Myocyte (in vitro differentiated cells): ENCODE measurements at places on chromosomes 11 and 22. TPM values are rescaled to one million over a fixed set of nuclear protein-coding genes. Genes with fewer than 3 reads are reported as not detected.

PRR33 gene
- 1.4 and 3.9 TPM in 2 replicates for total RNA-seq

ENTHD1 gene
- total RNA-seq, result not detected in 2 replicates

PPP2R5B gene
- total RNA-seq, result 32.1 and 39.0 TPM in 2 replicates

DGCR6 gene
- 2.3 and 5.0 TPM in 2 replicates for total RNA-seq

CYB5R2 gene
- total RNA-seq, result 0.67 TPM in 1 of 2 replicates, not detected in the other

CCDC116 gene
- 0.13 and 0.57 TPM in 2 replicates for total RNA-seq

NPTXR gene
- 0.47 and 0.96 TPM in 2 replicates for total RNA-seq

GRAMD1B gene
- total RNA-seq, result 27.3 and 52.0 TPM in 2 replicates

LAYN gene
- total RNA-seq, result 15.0 and 28.3 TPM in 2 replicates

YAP1 gene
- 68.5 and 69.1 TPM in 2 replicates for total RNA-seq

SLC5A1 gene
- total RNA-seq, result not detected in 2 replicates

PNPLA3 gene
- 25.0 and 34.5 TPM in 2 replicates for total RNA-seq

DNA sequence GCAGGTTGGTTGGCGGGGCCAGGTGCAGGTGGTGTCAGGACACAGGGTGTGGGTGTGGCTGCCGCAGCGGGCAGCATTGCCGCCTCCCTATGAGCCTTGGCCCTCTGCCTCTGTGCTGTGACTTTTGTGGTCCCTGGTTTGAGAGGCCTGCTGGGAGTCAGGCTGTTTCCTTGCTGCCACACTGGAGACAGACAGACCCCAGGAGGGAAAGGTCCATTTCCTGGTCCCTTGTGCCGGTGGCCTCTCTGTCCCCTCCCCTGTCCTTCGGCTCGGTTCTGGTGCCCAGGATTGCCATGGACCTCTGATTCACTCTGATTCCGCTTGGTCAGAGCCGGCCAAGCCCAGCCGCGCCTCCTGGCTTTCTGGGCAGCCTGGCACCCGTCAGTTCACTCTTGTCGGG is 196.9 kb downstream of the TBC1D22A start:
- DNase-seq, result no peak

GRCh38 chr11:6443269-6444003 is 2.6 kb upstream of the HPX start:
- peak; percentile 52 for DNase-seq

GRCh38 chr22:44380756-44381486 is 68.2 kb upstream of the SHISAL1 start:
- no peak for DNase-seq

DNA sequence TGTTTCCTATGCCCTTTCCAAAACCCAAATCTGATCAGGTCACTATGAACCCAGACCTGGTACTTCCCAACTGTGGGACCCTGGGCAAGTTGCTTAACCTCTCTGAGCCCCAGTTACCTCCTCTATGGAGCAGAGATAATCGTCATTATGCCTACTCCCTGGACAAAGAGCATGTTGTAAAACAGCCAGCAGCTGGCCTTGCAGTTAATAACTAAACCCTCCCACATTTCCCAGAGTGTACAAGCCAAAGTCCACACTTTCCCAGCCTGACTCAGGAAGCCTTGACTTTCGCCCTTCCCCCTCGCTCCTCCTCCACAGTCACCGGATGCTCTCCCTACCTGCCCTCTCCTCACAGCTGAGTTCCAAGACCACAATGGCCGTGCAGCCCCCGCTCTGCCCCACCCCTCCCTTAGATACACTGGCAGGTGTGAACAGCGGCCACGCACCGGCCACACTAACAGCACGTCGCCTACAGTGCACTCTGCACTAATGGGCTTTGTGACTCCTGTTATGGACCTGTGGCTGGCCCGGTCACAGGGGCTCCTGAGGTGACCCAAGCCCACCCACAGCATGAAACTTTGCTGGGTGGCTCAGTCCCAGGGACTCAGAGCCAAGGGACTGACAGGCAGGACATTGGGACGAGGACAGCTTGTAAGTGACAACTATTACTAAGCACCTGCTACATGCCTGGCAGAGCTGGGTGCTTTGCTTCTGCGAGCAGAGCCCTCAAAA is 15.6 kb upstream of the MFNG start:
- DNase-seq, result peak; percentile 89

- DNase-seq, result peak; percentile 43
These were observed 346 bp upstream of the ALG9 start for GRCh38 chr11:111871693-111872161.

DNA sequence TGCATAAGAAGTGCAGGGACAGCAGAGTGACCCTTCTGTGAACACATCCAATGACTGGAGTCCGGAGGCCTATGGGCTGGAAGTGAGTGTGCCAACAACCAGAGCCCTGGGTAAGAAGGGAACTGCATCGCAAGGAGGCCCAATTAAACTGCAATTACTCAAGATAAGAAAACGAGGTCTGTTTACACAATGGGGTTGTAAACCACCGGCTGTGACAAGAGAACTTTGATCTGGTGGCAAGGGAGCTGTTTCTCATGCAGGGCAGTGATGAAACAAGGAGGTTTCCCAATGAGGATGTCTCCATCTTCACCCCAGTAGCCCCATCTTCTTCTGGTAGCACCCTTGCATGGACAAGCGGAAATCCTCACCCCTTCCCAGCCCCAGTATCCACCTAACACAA is 21.5 kb downstream of the ETS1 start:
- no peak for DNase-seq

GRCh38 chr11:17368551-17368950 is 17.0 kb downstream of the NCR3LG1 start:
- DNase-seq, result no peak

GRCh38 chr22:45511847-45512261 is 9.2 kb downstream of the FBLN1 start:
- peak; percentile 98 for DNase-seq

DNA sequence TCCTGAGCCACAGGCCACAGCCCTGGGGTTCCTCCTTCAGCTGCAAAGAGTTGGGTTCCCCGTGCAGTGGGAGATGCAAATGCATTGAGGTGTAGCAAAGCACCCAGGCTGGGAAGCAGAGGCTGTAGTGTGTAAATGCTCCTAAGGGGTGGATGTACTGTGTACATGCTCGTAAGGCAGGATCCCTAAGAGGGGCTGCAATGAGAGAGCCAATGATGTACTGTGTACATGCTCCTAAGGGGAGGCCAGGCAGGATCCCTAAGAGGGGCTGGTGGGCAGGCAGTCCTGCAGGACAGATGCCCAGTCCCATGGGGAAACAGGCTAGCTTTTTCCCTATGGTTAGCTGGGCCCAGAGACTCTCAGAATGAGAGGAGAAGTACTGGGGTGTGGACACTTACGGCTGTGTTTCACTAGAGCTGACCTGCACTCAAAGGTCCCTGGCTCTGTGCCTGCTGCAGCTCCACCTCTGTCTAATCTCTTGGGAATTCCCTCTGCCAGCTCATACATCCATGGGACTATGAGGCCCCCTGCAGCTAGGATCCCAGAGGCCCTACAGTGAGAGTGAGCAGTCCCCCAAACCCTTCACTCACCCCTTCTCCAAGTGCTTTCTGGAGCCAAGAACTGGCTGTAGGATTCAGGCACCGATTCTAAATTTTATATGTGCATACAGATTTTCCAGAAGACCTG is 261.9 kb upstream of the LUZP2 start:
- no peak for DNase-seq

- DNase-seq, result no peak
These were observed 20.1 kb upstream of the SIK2 start for GRCh38 chr11:111582163-111582562.

- peak; percentile 23 for DNase-seq
These were observed 762 bp upstream of the CCDC134 start for GRCh38 chr22:41799486-41800347.

GRCh38 chr11:65277631-65278277 is 16.0 kb downstream of the POLA2 start:
- no peak for DNase-seq

DNA sequence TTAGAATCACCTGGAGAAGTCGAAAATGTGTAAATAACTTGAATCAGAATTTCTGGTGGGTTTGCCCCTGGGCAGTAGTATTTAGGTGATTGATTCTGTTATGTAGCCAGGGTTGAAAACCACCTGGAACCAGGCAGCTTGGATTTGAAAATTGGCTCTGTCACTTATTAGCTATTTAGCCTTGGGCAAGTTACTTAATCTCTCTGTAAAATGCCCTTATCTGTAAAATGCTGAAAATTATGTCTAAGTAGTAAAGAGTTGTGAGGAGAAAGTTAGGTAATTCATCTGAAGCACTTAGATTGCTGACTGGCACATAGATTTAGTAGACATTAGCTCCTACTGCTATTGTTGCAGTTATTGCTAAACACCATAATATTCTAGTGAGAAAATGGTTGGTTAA is 49.3 kb downstream of the PPME1 start:
- no peak for DNase-seq

DNA sequence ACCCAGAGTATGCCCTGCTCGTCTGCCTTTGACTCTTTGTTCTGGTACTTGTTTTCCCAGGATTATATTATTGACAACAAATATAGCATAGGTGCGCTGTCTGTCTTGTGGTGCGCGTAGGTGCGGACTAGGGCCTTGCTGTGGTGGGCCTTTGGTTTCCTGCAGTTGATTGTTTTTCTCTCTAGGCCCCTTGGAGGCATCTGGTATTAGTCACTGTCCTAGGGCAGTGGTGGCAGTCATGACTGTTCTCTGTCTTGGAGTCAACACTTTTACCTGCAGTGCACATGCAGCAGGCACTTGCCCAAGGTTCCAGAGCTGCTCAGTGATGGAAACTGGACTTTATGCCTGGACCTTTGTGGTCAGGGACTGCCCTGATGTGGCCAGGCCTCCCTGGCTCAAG is 18.6 kb downstream of the PPP6R2 start:
- DNase-seq, result no peak

DNA sequence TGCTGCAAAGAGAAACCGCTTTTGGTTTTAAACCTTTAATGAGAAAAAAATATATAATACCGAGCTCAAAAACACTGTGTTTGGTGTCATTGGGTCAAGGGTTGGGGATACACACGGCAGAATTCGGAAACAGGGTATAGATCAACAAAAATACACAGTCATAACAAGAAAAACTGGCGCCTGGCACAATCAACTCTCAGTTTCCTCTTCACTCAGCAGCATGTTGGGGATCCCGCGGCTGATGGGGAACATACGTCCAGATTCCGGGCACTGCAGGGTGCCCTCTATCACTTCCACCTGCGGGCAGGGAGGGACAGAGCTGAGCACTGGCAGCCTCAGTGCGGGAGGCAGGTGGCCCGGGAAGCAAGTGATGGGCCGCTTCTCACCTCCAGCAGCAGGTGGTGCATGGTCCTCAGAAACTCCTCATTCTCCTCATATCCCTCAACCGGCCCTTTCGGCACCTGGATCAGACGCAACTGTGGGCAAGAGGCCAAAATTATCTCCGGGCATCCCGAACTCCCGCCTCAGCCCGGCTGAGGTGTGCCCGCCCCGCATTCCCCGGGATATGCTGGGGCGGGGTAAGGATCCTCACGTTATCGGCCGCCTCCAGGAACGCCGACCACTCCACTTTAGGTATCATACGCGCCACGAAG is 561 bp downstream of the TRMT112 start:
- DNase-seq, result no peak

- DNase-seq, result no peak
These were observed 746.4 kb downstream of the BRD1 start for GRCh38 chr22:49081261-49081666.

DNA sequence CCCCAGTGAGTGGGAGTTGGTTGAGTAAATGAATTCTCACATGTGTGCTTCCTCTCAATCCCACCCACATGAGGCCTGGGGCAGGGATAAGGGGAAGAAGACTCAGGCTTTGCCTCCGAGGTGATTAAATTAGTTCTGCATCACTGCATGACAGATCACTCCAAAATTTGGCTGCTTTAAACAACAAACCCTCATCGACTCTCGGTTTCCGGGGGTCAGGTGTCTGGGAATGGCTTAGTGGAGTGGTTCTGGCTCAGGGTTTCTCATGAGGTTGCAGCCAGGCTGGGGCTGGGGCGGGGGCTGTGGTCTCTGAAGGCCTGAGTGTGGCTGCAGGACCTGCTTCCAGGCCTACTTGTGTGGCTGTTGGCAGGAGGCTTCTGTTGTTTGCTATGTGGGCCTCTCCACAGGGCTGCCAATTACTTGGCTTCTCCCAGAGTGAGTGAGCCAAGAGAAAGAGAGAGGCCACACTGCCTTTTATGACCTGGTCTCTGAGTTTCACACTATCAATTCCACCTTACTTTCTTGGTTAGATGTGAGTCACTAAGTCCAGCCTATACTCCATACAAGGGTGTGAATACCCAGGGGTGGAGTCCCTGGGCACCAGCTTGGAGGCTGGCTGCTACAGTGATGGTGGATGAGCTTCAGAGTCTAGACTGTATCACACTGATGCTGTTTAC is 15.9 kb downstream of the MOGAT2 start:
- peak; percentile 40 for DNase-seq

GRCh38 chr11:11843211-11843621 is 1.4 kb downstream of the USP47 start:
- peak; percentile 37 for DNase-seq

DNA sequence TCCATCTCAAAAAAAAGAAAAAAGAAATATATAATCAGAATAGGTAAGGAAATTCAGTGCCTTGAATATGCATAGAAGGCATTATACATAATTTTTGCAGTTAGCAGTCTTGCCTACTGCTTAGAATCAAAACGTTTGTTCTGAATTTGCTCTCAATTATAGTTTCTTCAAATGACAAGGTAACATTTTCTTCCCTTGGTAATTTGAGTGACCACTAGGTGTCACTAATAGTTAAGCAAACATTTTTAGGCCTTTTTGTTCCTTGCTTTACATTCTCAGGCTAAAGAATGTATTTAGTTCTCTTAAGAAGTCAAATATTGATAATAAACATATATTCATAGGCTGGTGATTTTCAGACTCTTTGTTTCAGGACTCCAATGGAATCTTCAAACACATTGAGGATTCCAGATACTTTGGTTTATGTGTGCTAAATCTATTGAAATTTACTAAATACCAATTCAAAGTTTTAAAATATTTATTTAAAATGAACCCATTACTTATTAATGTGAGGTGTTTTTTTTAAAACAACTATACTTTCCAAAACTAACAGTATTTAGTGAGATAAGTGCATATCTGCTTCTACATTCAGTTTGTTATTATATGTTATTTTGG is 55.0 kb upstream of the DEPDC7 start:
- peak; percentile 65 for DNase-seq

- peak; percentile 22 for DNase-seq
These were observed 38.1 kb upstream of the POU2AF1 start for GRCh38 chr11:111417011-111417765.

DNA sequence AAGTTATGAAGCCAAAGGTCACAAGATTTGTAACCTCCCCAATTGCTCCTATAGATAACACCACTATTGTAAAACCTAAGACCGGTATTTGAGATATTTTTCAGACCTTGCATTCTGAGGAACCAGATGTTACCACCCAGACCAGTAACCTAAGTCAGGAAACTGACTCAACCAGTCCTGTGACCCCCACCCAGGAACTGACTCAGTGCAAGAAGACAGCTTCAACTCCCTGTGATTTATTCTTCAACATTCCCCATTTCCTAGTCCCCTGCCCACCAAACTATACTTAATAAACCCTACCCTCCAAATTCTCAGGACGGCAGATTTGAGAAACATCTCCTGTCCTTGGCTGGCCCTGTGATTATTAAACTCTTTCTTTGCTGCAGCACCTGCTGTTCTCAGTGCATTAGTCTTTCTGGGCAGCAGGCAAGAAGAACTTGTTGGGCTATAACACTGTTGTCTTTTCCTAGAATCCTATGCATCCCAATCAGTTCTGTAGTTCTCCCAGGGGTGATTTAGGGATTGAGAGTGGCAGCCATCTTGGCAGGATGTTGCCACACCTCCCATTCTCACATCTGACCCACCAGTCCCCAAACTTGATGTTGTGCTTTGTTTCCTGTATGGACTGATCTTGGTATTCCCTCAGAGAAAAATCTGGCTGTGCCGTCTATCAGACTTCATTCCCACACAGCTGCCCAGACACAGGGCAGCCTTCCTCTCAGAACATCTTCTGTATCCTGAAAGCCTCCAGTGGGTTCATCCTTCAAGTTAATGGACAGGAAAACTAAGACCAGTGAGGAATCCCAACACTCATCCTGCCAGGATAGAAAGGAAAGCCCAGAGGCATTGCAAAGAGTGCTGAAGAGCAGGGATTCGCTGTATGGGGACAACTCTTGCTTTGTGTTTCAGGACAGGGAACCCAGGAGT is 104.0 kb downstream of the PDE2A start:
- no peak for DNase-seq
